ENCODE measurements at places on chromosomes 16 and 17. TPM values are rescaled to one million over a fixed set of nuclear protein-coding genes. Genes with fewer than 3 reads are reported as not detected.
A peak's percentile ranks its signal among the peaks of the same experiment; 100 is the strongest.

Gene MYO15B
- 117 TPM for total RNA-seq

GRCh38 chr16:89907055-89907814 is 11.4 kb upstream of the MC1R start:
- no peak for DNase-seq
- H3K27me3 ChIP-seq: no peaks in the 10 kb centered on the region
- H3K4me3 ChIP-seq: no peak overlapping the region
- H3K27ac ChIP-seq: no peak overlapping the region

DNA sequence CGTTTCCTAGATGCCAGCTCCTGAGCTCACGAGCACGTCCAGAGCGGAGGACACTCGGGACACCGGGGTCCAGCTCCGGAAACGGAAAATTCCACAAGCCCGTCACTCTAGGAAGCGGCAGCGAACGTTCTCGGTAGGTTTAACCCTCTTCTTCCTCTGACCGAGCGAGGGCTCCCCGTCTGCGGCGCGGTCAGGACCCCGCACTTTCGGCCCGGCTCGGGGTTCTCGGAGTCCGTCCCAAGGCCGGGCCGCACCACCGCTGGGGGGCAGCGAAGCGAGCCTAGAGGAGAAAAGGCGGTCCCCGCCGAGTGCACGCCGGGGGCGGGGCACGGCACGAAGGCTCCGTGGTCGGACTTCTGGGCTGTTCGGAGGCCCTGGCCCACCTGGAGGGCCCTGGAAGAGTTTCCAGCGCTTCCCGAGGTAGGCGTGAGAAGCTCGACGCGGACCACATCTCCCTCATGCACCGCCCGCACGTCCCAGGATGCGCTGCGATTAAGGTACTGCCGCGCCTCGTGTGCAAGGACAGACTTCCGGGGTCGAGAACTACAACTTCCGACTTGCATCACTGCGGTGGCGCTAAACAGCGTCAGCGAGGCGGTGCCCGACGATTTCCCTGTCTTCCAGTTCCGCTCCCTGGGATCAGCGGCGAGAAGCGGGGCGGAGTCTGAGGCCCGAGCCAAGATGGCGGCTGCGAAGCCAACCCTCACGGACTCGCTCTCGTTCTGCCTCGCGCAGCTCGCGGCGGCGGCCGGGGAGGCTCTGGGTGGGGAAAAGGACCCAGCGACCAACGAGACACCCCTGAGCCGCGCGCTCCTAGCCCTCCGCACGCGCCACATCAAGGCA is at the start of gene ARMC5:
Gene ARMC5, plus strand, starts transcription at position 658 of the 843 bp plus-strand sequence. Its CDS starts 24 bp downstream, at position 682.
- H3K4me1 ChIP-seq: peaks cover 46% of the 10 kb centered on the region
- peak; percentile 99 for DNase-seq
- H3K4me3 ChIP-seq: peak within 1 kb of the TSS; percentile 92
- H3K27me3 ChIP-seq: no peaks in the 10 kb centered on the region
- H3K27ac ChIP-seq: peak within 1 kb of the TSS; percentile 100
- peaks cover 6% of the 10 kb centered on the region for H3K36me3 ChIP-seq

- H3K27me3 ChIP-seq: no peaks in the 10 kb centered on the region
- no peak overlapping the region for H3K27ac ChIP-seq
- no peak overlapping the region for H3K4me3 ChIP-seq
- no peaks in the 10 kb centered on the region for H3K4me1 ChIP-seq
- H3K36me3 ChIP-seq: peaks cover 17% of the 10 kb centered on the region
Observed at GRCh38 chr16:71761097-71761496, 36.6 kb upstream of the PHLPP2 start.

DNA sequence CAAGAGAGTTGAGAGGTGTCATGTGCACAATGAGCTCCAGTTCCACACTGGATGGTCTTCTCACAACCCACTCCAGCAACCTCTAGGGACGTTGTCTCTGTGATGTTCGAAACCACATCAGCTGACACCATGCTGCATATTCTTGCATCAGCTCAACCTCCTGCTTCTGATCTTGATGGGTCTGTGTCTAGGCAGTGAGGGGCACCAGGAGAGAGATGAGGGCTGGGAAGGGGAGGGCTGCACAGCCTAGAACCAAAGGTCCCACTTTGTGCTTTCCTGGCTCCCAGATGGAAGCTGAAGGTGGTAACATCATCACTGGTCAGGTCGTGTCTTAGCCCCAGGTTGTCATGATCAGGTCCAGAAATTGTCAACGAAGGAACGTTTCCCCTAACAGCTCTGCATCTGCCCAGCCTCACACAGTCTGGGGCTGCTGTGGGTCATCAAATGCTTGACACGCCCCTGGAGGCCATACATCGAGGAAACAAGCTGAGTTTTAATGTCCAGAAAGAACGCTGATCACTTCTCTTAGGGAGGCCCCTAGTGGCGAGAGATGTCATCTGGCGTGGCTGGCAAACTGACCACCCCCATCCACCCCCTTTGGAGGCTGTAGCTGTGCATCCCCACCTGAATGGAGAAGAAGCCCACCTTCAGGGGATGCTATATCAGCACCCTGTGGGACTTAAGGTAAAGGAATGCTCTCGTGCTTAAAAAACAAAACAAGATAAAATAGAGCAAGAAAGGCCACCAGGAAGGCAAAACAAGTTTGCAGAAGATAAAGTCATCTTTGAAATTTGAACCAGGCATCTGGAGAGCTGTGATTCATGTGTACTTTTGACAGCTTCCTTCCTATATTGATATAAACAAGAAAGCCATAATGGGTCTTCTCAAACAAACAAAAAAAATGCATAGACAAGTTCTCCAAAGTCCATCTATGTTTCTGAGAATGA is 58.3 kb downstream of the WIPI1 start:
- H3K4me1 ChIP-seq: no peaks in the 10 kb centered on the region
- H3K27ac ChIP-seq: no peak overlapping the region
- H3K4me3 ChIP-seq: no peak overlapping the region
- no peaks in the 10 kb centered on the region for H3K36me3 ChIP-seq
- DNase-seq: peak; percentile 70
- no peaks in the 10 kb centered on the region for H3K27me3 ChIP-seq
